Left lung (tissue), 14 donors: ENCODE measurements at places on chromosomes 1 and 21.

GRCh38 chr1:235831148-235831547 lies 35.6 kb downstream of the LYST start:
- DNase-seq: no peak

- no peak for DNase-seq
Observed at GRCh38 chr1:111878649-111879048, 110.8 kb downstream of the KCND3 start.

DNA sequence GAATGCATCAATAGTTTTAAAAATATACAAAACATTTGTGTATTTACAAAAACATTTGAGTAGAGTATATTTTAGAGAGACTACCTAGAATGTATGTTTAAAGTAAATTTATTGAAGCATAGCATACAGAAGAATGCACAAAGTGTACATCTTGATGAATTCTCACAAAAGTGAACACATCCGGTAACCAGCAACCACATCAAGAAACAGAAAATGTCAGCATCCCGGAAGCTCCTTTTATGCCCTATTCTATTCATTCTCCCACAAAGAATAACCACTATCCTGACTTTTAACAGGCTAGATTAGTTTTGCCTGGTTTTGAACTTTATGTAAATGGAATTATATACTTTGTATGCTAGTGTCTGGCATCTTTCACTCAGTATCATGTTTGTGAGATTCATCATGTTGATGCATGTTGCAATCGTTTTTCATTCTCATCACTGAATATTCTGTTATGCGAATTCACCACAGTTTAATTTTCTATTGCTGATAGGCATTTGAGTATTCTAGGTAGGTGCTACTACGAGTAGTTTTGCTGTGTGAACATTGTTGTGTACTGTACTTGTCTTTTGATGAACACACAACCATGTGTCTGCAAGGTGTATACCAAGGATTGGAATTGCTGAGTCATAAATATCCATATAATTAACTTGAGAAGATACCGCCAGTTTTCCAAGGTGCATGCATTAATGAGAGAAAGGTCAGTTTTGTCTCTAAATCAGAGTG lies 75.4 kb downstream of the CACHD1 start:
- no peak for DNase-seq

DNA sequence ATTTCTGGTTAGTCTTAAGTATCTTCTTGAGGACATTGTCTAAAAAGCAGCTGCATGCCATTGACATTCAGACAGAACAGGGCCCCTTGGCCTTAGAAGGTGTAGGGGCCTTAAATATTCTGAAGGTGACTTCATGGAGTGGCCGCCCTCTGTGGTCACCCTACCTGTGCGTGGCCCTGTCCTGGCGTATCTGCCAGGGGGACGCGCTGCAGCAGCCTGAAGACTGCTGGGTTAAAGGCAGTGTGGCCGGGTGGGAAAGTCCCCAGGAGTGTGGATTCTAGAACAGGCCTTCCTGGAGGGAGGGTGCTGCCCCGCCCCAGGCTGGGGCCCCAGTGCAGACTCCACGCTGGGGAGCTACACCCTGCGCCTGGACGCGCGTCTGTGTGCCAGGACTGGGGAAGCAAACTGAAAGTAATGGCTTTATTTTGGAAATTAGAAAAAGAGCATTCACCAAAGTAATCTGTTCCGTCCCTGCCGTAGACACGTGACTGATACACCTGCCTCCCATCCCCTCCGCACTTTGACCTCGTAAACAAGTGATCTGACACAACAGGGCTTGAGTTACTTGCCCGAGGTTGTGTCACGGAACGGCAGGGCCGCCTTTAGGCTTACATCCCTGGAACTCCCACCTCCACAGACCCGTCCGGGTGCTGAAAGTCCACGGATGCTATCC lies 1.8 kb downstream of the AGPAT3 start:
- DNase-seq: no peak

GRCh38 chr1:190957565-190957964 lies 479.9 kb upstream of the BRINP3 start:
- DNase-seq: no peak

- no peak for DNase-seq
Observed at GRCh38 chr21:14486869-14487268, 59.2 kb downstream of the SAMSN1 start.

DNA sequence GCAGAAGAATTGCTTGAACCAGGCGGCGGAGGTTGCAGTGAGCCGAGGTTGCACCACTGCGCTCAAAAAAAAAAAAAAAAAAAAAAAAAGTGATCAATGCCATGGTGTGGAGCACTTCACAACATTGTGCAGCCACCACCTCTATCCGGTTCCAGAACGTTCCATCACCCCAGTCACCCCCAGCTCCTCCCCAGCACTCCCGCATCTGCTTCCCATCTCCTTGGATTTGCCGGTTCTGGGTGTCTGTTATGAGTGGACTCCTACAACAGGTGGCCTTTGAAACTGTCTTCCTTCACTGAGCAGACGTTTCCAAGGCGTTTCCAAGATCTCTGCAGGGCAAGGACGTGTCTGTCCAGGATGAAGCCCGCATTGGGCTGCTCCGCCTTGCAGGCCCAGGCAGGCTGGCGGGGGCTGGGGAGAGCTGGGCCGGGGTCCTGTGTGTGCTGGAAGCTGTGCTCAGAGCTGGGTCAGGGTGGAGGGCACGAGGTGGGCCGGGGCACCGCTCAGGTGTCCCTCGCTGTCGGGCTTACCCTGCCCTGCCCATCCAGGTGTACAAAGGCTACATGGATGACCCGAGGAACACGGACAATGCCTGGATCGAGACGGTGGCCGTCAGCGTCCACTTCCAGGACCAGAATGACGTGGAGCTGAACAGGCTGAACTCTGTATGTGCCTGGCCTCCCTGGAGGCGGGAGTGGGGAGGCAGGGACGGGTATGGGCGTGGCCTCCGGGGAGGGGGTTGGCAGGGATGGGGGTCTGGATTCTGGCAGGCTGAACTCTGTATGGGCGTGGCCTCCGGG lies 14.9 kb upstream of the LRRC3 start:
- DNase-seq: peak; percentile 69

- DNase-seq: no peak
Observed at GRCh38 chr1:218409946-218410510, 64.9 kb downstream of the TGFB2 start.

- no peak for DNase-seq
Observed at GRCh38 chr1:243341074-243341473, 85.2 kb downstream of the SDCCAG8 start.

GRCh38 chr1:36652011-36652410 lies 169.3 kb upstream of the CSF3R start:
- DNase-seq: no peak

GRCh38 chr1:154730259-154730658 lies 122.3 kb upstream of the ADAR start:
- DNase-seq: no peak

- peak; percentile 73 for DNase-seq
Observed at GRCh38 chr1:41728403-41729202, 190.1 kb downstream of the HIVEP3 start.

DNA sequence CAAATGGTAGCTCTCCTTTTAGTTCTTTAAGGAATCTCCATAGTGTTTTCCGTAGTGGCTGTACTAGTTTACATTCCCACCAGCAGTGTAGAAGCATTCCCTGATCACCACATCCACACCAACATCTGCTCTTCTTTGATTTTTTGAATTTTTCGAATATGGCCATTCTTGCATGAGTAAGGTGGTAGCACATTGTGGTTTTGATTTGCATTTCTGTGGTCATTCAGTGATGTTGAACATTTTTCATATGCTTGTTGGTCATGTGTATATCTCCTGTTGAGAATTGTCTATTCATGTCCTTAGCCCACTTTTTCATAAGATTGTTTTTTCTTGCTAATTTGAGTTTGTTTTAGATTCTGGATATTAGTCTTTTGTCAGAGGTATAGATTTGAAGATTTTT lies 84.6 kb upstream of the B3GALT2 start:
- DNase-seq: no peak

DNA sequence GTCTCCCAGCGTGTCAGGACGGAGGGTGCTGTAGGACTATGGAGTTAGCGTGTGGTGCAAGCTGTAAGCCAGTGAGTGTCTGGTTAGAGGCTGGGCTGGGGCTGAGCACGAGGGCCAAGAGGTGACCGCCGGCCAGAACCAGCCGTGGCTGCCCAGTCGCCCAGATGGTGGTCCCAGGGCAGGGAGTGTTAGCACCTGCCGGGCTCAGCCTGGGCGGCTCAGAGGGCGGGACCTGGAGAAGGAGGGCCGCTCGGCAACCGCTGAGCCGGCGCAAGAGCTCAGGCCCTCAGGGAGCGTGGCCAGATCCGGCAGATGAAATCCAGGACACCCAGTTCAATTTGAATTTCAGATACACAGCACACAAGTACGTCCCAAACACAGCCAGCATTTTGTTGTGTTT lies 87.9 kb downstream of the PRDM16 start:
- no peak for DNase-seq

DNA sequence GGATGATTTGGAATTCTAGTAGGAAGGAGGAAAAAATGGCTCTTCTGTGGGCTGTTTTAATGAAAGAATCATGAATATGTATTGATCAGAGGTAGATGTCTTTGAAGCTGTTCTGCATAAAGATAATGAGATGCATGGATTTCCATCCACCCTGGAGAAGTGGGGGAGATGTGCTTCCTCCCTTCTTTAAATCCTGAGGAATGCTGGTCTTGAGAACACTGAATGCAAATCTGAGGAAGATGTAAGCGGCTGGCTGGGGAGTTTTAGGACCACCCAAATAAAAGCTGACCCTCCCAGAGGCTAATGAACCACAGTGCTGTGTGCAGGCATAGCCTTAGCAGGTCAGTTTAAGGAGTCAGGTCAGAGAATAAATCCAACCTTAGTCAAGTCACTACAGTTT lies 37.3 kb downstream of the ZMYND12 start:
- DNase-seq: no peak

- DNase-seq: no peak
Observed at GRCh38 chr1:58611861-58612385, 34.9 kb upstream of the TACSTD2 start.

- DNase-seq: no peak
Observed at GRCh38 chr1:44511363-44511762, 106.3 kb downstream of the RNF220 start.

DNA sequence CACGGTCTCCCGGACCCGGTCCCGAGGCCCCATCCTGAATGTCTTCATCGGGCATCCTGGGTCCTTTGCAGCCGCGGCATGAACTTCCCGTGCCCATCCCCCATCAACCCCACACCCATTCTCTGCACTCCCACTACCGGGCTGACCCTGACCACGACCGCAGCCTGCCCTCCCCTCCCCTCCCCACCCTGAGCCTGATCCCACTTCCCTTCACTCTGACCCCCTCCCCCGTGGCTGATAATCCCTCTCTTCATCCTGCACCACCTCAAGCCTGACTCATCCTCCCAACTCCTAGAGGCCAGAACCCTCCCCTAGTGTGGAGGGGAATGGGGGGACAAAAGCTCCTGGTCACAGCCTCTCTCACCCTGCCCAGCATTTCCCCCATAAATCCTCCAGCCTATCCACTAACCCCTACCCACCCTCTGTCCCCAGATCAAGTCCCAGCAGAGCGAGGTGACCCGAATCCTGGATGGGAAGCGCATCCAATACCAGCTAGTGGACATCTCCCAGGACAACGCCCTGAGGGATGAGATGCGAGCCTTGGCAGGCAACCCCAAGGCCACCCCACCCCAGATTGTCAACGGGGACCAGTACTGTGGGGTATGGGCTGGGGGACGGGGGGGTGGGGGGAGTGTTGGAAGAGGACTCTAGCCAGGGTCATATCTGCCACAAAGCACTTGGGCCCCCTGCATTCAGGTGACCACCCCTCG lies 602 bp downstream of the SH3BGRL3 start:
- no peak for DNase-seq

DNA sequence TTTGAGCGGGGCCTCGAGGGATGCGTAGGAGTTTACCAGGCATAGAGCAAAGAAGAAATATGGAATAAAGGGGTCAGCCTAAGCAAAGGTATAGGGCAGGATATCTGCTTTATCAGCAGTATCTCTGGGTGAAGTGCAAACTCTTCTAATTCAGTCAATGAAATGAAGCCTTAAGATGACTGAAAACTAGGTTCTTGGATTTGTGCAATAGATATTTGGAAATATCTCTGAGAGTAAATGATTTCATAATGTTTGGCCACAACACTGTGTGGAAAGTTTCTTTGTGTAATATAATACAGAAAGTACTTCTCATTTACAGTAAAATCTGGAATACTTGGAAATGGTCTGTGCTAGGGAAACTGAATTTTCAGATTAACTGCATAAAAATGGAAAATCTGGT lies 26.1 kb downstream of the KCNJ15 start:
- no peak for DNase-seq

DNA sequence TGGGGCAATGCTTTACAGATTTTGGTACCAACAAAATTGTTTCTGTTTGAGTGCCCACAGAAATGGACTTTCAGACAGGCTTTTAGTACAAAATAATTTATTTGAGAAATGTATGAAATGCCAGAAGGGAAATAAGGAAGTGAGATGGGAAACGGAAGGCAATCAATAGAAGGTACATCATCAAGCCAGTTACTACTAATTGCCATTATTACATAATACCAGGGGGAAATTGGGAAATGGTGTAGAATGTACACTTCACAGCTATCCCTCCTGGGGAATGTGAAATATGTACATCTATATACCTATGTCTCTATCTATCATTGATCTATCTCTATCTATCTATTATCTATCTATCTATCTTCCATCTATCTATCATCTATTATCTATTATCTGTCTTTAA lies 264.6 kb upstream of the B3GALT2 start:
- DNase-seq: no peak

DNA sequence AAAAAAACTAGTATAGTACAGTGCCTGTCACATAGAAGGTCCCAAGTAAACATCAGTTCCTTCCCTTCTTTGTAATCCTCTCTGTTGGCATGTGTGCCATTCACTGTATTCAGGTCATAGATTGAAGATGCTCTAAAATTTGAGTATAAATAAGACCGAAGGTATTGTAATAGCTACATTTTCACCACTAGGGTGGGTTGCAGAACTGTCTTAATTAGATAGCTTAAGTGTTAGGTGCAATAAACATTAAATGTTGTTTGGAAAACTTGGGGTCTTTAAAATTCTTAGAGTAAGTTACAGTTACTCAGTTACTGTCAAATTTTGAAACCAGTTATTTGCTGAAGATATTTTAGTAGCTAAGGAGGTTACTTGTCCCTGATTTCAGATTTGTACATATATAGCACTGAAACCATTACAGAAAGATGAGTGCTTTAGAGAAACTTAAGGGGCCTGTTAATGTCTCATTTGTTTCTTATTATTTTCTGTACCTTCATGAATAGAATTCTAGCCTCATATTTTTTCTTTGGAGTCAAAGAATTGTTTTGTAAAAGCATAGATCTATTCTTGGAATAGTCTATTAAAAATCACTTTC lies 24.3 kb downstream of the PER3 start:
- DNase-seq: no peak

DNA sequence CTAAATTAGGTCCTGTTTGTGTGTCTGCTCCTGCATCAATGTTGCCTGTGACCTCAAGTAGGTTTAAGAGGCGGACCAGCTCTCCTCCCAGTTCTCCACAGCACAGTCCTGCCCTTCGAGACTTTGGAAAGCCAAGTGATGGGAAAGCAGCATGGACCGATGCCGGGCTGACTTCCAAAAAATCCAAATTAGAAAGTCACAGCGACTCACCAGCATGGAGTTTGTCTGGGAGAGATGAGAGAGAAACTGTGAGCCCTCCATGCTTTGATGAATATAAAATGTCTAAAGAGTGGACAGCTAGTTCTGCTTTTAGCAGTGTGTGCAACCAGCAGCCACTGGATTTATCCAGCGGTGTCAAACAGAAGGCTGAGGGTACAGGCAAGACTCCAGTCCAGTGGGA lies 79.9 kb downstream of the PRDM2 start:
- DNase-seq: no peak

GRCh38 chr1:228066416-228066815 lies 16.1 kb upstream of the ARF1 start:
- DNase-seq: no peak
